Foreskin keratinocyte (primary cell): ENCODE measurements at places on chromosomes 7 and 10. TPM values are rescaled to one million over a fixed set of nuclear protein-coding genes. Genes with fewer than 3 reads are reported as not detected.

- no peak for DNase-seq
These were observed 240.6 kb downstream of the DGKI start for GRCh38 chr7:137606061-137606674.

ANKRD30A gene
- not detected in 2 replicates for polyA plus RNA-seq

DNA sequence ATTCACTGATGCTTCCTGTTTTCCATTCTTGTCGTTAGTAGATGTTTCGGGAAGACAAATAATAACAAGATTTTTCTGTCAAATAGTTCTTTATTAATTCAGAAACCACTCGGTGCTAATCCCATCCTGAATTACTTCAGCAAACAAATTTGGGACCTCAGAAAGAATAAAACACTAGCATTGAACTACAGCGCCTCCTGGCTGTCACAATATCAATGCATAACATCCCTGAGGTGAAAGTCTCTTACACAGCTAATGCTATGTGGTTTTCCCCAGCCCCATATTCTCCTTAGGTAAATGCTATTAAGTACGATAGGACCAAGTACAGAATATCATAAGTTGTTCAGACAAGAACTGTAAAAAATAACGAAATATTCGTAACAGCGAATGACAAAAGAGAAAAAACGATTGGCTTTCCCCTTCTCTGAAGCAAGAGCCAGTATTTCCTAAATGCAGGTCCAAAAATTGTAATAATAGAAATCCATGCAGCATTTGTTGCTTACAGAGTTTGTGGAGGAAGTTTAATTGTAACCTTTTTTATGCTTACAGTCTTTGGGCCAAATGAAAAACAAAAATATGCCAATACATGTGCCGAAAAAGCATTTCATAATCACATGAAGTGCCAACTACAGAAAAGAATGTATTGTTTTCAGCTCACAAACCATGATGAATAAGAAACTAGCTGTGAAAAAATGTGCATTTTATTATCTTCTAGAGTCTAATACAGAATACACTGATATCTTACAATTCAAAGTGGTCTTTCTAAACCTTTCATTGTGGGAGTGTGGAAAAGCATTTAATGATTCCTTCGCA, 47.3 kb downstream of the MYPN start:
- peak; percentile 53 for DNase-seq

GRCh38 chr10:16689227-16689626, 128.0 kb downstream of the RSU1 start:
- no peak for DNase-seq

IL6 gene
- polyA plus RNA-seq, result 0.07 TPM in 1 of 2 replicates, not detected in the other
